GM04503 (cell line): ENCODE measurements at places on chromosomes 11 and 22.

DNA sequence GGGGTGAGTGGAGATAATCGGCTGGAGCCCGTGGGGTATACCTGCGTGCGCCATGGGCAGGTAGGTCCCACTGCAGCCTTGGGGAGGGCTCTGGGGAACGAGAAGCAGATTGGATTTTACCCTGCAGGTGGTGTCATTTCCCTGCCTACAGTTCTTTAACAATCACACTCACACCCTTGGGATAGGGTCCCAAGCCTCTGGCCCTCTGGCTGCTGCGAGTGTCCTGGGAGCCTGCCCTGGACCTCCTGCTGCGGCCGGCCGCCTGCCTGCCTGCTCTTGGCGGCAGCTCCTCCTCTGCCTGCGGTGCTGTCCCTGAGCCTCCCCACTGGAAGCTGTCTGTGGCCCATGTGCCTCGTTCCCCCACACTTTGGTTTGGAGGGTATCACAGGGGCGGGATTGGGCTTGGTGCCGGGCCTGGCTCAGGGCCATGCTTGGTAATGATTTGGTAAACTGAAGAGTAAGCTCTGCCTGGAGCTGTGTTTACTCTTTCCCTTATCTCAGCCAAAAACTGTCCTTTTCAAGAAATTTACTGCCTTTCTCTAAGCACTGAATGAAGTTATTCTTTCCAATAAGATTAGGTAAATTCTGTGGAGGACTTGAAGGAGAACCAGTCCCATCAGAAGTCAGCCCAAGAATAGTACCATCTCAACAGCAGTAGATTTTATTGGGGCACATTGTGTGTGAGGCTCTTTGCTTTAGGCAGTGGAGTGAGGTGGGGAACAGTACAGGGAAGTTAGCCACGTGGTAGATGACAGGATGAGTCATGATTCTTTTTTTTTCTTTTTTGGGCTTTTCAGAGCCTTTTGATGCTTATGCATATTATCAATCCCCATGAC is 53.7 kb downstream of the TBC1D22A start:
- DNase-seq = no peak

DNA sequence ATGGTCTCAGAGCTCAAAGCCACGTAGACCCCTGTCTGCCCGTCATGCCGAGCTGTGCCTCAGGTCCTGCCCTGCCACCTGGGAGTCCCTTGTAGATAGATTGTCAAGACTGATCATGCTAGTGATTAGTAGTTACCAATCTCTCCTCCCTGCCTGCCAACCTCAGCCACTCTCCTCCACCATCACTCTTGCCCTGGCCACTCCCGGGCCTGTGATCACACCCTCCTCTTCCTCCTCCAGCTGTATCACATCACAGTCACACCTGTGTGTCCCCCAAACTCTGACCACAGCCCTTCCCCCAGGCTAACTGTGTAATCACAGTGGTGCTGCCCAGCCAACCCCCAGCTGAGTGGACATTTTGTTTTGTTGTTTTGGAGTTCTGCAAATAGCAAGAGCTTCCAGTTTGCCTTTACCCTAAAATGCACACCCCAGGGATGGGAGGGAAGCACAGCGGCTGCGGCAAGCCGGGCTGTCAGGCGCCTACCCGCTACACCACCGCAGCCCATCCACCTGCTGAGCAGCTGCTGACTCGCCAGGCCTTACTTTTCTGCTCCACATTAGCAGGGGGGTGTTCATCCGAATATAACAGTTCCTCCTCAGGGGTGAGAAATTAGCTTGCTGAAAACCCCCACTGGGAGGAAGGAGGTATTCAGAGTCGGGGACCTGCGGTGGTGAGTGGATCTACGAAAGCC is 45.8 kb downstream of the LRFN4 start:
- DNase-seq = no peak

DNA sequence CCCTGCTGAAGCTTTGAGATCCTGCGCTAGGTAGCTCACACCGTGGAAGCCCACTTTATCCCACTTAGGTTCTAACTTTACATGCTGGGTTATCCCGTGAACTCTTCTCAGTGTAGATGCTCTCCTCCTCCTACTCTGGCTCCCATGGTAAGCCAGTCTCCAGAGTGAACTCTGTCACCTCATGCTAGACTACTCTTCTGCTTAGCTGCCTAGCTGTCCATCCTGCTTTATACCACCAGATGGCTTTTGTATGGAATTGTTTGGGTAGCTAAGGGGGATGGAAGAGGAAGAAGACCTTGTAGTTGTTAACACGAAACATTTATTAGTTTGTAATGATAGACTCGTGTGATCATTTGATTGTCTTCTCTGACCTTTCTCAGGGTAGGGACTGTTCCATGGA is 46.8 kb downstream of the EMSY start:
- no peak for DNase-seq

DNA sequence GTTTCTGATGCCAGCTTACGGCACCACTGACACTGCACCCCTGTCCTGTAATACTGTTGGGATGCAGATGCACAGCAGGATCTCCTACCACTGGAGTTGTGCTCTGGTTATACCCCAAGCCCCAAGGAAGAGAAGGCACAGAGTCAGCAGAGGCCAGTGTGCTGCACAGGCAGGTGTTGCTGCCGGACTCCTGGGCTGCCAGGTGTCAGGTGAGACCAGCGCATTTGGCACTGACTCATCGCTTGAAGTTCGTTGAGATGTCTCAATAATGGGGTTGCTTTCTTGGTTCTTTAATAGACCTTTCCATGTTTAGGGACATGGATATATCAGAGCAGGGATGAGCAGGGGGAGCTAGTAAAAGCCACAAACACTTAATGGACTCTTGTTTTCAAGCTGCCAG is 75.7 kb upstream of the TTC12 start:
- DNase-seq = no peak

GRCh38 chr11:88293931-88294330 is 43.6 kb downstream of the CTSC start:
- no peak for DNase-seq

GRCh38 chr11:124748100-124748418 is 4.0 kb downstream of the VSIG2 start:
- DNase-seq = no peak

DNA sequence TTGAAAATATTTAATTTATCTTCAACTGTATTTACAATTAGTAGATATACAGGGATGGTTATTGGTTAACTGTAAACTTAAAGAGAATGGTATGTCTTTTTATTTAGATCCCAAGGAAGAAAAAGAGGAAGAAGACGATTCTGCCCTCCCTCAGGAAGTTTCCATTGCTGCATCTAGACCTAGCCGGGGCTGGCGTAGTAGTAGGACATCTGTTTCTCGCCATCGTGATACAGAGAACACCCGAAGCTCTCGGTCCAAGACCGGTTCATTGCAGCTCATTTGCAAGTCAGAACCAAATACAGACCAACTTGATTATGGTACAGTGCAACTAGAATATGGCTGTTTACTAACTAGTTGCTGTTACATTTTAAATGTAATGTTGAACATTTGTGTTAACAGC is 12.7 kb upstream of the CNTF start:
- DNase-seq = no peak

- DNase-seq = no peak
Observed at GRCh38 chr22:41902932-41903421, 11.9 kb downstream of the SHISA8 start.

DNA sequence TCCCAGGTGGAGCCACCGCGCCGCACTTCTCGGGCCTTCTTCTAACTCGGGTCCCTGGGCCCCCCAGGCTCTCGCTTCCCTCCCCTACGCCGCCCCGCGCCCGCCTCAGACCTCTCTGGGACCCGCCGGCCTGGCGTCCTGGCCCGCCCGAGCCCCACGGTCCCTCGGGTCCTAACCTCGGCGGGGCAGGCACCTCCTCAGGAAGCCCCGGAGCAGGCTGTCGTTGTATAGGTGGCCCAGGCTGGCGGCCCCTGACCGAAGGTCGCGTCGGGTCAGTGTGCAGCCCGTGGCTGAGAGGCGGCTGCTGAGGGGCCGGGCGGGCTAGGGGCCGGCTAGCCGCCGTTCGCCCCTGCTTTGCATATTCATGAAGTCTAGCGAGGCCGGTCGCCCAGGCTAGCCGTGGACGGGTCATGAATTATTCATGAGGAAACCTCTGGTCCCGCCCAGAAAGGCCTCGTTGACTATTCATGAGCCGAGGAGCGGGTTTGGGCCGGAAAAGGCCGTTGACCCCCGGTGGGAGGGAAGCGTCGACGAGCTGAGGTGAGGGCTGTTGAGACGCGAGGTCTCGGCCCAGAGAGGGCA is at the start of gene HORMAD2:
Gene HORMAD2 (plus strand): TSS at position 513 of the 582 bp plus-strand sequence. CDS start 13,489 bp downstream, outside the sequence.
- no peak for DNase-seq

DNA sequence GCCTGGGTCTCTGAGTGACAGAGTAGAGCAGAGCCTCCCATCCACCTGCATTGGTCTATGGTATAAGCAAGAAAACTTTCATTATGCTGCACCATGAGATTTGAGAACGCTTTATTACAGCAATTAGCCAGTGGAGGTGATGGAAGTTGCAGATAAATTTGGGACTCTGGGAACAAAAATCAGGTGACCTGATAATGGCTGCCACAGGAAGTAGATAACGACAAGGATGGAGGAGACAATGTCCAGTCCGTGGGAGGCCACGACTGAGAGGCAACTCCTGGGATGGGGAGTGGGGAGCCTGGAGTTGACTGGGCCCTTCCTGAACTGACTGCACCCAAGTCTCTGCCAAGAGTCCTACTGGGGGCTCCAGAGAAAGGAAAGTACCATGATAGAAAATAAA is 4.7 kb downstream of the MRGPRD start:
- no peak for DNase-seq

- no peak for DNase-seq
Observed at GRCh38 chr11:96284917-96285316, 58.1 kb downstream of the MAML2 start.

- DNase-seq = no peak
Observed at GRCh38 chr11:2708757-2709281, 9.0 kb upstream of the KCNQ1OT1 start.

- DNase-seq = no peak
Observed at GRCh38 chr11:71998061-71998460, 648 bp upstream of the IL18BP start.

DNA sequence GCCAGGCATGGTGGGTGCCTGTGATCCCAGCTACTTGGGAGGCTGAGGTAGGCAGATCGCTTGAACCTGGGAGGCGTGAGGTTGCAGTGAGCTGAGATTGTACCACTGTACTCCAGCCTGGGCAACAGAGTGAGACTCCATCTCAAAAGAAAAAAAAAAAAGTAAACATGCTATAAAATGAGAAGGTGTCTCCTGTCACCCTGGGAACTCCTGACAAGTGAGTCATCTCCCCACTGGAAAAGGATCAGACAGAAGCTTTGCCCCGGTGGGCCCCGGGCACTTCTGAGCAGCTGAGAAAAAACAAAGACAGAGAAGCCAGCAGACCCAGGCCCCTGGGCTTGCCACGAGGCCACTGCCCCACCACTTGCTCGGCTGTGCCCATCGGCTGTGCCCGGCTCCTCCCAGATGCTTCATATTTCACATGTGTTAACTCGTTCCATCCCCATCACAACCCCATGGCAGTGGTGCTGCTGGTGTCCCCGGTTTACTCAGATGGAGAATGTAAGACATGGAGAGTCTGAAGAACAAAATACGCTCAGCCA is 22.3 kb downstream of the TTLL1 start:
- DNase-seq = peak; percentile 10

- DNase-seq = no peak
Observed at GRCh38 chr11:26742966-26743365, 21.1 kb upstream of the SLC5A12 start.

DNA sequence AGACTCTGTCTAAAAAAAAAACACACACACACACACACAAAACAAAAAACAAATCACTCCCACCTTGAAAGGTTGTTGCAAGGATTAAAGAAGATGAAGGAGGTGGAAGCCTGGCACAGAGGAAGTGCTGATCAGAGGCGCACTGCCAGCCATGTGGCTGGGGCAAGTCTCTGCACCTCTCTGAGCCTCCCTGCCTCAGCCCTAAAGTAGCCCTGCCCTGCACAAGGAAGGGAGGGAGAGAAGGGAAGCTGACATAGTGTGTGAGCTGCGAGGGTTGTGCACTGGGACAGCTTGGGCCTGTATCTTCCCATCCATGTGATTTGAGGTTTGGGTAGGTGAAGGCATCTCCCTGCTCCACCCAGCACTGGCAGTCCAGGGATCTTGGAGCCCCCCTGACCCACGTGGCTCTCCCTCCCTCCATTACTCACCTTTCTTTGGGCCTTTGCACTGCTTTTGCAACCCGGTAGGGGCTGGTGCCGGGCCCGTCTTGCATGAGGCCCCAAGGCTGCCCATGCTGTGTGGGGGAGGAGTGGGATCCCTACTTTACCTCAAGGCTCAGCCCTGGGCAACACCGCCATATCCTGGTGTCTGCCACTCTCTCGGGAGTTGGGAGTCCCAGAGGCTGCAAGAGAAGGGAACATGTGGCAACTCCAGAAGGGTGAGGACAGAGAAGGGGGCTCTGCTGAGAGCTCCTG is 30.5 kb downstream of the IFT27 start:
- no peak for DNase-seq

DNA sequence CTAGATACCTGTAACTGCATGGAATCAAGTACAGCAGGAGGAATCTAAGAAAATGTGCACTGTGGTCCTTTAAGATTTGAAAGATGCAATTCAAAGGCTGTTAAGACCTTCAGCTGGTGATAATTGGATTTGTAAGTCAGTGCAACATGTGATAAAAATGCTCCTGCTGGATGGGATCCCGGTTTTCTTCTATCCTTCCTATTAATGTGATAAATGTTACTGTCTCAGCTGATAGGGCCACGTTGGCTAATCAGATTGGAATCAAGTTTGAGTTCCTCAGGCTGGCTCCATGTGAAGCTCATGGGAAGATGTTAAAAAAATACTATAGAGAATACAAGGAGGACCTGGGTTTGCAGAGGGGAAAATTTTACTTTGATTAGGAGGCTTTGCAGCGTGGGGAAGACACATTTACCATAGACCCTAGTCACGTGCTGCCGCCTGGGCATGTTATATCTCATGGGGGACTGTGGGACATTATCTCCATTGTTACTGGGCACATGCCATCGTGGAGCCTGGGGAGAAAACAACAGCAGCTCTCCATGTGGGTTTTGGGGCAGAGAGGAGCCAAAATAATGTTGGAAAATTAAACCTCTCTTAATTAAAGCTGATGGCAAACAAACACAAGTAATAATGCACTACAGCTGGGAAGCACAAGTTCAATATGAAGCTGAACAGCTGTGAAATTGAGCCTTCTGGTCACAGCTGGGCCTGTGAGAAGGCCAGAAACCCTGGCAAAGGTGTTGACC is 652.5 kb downstream of the NTM start:
- peak; percentile 82 for DNase-seq

DNA sequence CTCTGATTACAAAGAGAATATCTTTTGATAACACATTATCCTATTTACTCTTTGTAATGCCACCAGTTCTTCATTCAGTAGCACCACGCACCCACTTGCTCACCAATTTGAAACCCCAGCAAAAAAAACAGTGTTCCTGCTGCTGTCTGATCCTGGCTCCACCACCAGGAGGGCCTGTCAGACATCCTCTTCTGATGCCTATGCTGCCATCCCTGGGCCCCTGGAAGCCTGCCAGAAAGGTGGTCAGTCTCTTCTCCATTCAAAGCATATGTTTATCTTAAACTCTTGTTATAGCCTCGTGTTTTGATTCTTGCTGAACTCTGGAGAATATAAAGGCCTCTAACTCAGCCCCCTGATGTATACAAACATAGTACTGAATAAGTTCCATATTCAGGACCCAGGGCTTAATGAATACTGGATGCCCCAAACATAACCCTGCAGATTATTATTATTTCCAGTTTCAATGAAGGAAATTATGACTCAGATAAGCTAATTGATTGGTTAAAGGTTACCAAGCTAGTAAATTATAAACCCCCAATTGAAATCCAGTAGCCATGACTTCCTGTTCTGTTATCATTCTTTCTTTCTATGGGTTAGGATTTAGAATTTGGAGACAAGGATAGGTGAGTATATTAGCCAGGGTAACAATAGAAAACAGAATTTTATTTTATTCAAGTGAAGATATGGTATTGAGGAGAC is 116.7 kb downstream of the NTM start:
- DNase-seq = no peak

- DNase-seq = no peak
Observed at GRCh38 chr11:131713529-131714134, 343.2 kb downstream of the NTM start.
